Right lobe of liver (tissue), 6 donors: ENCODE measurements at places on chromosomes 4 and X. TPM values are rescaled to one million over a fixed set of nuclear protein-coding genes. Genes with fewer than 3 reads are reported as not detected.
A peak's percentile ranks its signal among the peaks of the same experiment; 100 is the strongest.

DNA sequence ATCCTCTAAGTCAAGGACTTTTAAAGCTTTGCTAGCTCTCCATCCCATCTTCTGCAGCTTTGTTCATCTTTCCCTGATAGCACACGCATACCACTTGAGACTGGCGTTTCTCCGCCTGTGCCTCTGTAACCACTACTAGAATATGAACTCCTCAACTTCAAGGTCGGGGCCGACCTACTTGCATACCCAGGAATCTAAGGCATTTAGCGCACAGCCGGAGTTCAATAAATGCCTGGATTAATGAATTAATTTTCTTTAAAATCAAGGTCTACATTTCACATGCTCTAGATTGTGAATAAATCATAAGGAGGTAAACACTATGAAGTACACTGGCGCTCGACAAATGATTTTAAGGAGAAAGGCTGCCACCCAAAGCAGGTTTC lies 89.3 kb downstream of the HNRNPD start:
- no peak for DNase-seq

- no peak for DNase-seq
These were observed 69.0 kb upstream of the SPANXN1 start for GRCh38 chrX:145178268-145178667.

DNA sequence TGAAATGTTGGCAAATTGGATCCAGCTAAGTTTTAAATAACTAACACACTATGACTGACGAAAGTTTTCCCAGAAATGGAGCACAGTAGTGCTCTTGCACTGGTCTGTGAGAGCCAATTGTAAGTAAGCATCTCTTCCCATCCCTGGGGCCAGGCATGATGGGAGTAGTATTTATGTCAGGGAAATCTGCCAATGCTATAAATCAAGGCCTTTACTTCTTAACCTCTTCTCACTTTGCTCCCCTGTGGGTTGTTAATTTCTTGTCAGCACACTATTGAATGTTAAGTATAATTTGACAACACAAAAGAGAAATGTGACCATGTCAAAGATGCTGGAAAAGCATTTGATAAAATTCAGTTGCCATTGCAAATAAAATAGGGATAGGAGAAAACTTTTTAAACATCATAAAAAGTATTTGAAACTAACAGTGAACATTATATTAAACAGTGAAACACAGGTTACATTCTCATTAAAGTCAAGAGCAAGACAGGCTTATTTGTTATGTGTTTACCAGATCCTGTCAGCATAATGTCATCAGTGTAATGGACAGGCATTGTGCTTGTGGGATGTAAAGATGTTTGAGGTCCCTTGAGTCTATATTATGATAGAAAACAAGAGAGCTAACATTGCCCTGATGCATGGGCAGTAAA lies 5.0 kb downstream of the F8A1 start:
- DNase-seq: no peak

DNA sequence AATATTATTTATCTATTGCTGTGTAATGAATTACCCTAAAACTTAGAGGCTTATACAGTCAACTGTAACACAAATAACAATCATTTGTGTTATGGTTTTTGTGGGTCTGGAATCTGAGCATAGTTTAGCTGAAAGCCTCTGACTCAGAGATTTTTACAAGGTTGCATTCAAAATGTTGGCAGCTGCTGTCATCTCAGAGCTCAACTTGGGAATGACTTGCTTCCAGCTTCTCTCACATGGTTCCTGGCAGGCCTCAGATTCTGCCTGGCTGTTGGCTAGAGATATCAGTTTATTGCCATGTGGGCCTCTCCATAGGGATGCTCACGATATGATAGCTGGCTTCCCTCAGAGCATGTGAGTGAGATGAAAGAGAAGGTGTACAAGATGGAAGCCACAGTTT lies 70.2 kb upstream of the BRWD3 start:
- no peak for DNase-seq

- DNase-seq: no peak
These were observed 76.2 kb downstream of the LNX1 start for GRCh38 chr4:53515076-53515475.

- DNase-seq: no peak
These were observed 220.7 kb downstream of the CAMK2D start for GRCh38 chr4:113540859-113541258.

DNA sequence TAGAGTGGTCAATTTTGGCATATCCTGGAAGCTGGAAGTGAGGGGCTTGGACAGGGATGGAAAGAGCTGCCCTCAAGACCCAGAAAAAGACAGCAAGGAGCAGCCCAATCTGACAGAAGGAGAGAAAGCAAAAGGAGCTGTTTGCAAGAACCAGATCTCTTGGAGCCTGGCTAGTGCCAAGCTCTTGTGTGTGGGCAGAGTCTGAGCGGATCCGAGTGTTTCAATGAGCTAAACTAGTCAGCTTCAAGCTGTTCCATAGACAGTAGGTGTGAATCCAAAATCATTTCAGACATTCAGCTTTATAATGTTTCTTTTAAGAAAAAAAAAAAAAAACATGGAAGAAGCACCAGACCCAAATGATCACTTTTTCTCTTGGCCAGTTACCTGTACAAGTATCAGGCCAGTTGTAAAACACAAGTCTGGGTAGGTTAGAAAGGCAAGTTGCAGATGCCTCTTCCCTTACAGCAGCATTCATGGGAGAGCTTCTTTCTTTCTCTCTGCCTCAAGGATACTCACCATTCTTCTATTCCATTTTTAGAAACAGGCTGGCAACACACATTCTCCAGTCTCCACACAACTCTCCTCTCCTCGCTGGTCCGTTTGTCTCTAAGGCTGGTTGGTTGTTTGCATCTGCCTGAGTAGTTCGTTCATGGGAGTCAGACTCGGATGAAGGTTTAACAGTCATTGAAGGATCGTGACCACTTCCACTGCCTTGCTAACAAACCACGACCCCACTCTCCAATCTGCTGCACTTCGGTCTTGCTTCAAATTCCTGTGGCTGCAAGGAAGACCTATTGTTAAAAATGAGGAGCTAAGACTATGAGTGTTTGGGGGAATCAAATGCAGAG lies 105.2 kb upstream of the GATB start:
- DNase-seq: no peak

- no peak for DNase-seq
These were observed 29.5 kb upstream of the IL3RA start for GRCh38 chrX:1306909-1307625.

GRCh38 chr4:4607336-4608213 lies 65.7 kb upstream of the STX18 start:
- no peak for DNase-seq

DNA sequence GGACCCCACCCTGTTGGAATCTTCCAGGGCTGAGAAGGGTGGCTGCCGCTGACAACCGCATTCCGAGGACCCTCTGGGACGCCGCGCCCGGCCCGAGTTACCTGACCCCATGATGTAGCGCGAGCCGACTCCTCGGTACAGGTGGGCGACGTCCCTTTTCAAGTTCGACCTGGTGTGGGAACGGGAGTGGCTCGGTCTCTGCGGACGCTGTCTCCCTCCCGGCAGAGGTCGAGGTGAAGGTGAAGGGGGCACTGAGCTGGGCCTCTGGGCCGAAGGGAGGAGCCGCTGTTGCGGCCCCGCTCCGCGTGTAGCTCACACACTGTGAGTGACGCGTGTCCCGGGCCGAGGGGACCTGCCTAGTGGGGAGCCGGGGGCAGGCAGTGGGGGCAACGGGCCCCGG lies 4.5 kb downstream of the GTPBP6 start:
- DNase-seq: peak; percentile 55

GRCh38 chr4:38949411-38950051 lies 81.9 kb downstream of the FAM114A1 start:
- DNase-seq: no peak

DNA sequence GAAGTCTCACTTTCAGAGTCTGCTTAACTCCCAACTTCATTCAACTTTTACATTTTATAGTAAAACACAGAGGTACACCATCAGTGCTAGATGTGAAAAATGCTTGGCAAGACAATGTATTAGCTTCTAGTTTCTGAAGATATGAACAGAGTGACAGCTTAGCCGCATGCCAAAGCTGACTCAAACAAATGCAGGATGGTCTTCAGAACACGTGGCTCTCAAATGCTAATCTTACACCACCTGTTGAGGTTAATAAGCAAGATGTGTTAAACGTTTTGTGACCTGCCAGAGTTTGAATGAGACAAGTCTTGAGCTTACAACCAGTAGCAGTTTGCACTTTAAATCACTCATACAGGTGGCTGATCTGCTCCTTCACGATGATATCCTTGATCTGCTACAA lies 18.9 kb upstream of the GPM6B start:
- DNase-seq: no peak

DNA sequence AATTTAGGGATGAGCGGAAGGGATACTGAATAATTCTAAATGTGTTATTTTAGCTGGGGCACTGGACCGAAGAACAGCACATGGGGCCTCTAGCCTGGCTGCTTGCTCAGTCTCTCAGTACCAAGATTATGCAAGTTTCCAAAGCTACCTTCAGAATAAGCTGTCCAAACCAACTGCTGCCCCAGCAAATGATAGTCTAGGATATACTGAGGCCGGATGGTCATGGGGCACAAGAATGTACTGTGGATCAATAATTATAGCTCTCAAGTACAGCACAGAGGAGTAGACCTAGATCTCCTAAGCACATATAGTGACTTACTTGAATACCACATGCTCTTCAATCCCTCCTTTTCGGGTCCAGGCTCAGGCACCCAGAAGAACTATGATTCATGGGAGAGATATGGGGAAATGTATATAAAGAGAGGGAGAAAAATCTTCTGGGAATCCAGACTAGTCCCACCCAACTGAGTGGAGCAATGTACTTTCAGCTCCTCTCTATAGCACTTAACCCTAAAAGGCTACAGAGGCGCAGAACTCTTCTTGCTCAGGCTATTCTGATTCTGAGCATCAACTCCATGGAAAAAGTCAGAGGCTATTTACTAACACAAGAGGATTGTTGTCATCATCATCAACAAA lies 160.3 kb upstream of the GPC4 start:
- DNase-seq: no peak

- DNase-seq: no peak
These were observed 58.7 kb downstream of the CCKAR start for GRCh38 chr4:26431461-26432180.

DNA sequence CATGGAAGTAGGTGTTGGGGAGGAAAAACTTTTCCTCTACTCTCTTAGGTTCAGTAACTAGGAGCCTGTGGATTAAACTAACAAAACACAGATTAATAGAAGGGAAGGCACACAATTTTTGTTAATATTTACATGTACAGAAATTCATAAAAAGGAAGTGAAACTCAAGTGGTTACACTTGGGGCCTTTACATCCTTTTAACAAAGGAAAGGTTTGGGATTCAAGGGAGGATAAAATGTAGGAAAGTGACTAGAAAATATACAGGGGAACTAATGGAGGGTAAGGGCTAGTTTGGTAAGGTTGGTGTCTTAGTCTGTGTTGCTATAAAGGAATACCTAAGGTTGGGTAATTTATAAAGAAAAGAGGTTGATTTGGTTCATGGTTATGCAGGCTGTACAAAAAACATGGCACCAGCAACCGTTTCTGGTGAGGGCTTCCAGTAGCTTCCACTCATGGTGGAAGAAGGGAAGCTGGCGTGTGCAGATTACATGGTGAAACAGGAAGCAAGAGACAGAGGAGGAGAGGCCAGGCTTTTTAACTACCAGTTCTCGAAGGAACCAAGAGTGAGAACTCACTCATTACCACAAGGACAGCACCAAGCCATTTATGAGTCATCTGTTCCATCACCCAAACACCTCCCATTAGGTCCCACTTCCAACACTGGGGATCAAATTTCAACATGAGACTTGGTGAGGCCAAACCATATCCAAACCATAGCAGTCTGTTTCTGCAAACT lies 124.4 kb downstream of the CHRDL1 start:
- no peak for DNase-seq

DNA sequence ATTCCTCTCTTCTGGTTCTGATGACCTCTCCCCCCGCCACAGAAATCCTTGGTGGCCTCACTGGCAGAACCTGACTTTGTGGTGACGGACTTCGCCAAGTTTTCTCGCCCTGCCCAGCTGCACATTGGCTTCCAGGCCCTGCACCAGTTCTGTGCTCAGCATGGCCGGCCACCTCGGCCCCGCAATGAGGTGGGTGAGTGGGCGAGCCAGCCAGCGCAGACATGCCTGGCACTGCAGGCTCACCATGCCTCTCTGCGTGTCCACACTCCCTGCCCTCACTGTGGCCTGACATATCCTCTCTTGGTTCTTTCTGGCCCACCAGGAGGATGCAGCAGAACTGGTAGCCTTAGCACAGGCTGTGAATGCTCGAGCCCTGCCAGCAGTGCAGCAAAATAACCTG lies 8.7 kb downstream of the UBA1 start:
- DNase-seq: no peak

- DNase-seq: no peak
These were observed 14.2 kb downstream of the DHX15 start for GRCh38 chr4:24570172-24570571.

GRCh38 chrX:129939986-129940385 lies 34.0 kb downstream of the UTP14A start:
- DNase-seq: no peak

DNA sequence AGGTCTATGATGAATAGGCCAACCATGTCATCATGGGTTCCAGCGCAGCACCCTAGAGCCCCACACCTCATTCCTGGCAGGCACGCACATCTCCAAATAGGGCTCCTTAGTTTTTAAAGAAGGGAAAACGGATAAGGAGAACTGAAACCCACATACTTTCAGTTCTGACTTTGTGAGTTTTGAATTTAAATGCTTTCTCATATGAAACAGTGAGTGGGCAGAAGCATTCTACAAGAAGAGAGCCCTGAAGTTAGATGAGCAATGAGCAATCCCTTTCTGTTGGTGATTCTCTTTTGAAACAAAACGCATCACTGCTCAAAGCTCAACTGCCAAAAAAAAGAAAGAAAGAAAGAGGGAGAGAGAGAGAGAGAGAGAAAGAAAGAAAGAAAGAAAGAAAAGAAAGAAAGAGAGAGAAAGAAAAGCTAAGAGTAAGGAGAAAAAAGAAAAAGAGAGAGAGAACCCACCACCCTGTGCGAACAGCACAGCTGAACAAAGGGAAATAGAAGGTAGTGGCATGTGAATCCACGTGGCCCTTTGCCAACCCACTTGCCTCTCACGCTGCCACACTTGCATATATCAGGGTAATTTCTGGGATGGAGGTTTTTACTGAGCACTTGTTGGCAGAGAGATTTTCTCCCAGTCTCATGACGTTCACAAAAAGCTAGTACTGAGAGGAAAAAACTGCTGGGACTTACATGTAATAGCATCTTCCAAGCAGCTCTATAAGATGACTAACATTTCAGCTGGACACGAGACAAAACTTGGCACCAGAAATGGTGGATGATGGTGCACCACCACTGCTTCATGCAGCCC lies 31.0 kb downstream of the TMSB4X start:
- DNase-seq: no peak

DNA sequence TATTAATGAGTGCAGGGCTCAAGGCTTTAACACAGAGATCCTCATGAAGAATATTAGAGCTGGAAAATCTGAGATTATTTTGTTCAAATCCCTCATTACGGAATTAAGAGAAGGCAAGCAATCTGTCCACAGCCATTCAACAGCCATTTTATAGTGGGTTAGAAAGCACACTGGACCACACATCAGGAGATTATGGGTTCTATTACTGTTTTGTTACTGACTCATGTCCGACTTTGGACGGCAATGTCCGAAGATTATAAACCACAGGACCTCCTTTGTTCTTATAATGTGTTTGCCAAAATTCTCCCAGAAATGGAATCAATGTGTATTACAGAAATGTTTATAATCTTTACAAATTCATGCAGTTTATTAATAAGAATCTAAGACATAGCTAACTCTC lies 8.1 kb downstream of the LAMTOR3 start:
- DNase-seq: no peak

- no peak for DNase-seq
These were observed 1578.3 kb upstream of the TENM3 start for GRCh38 chr4:180664766-180665368.

Gene HSFX2
- not detected for total RNA-seq

Gene F8A3
- 6.4 TPM for total RNA-seq

Gene MAGEE2
- not detected for total RNA-seq

Gene TRAM1L1
- total RNA-seq: not detected

Gene HNRNPH2
- total RNA-seq: 31.3 TPM

Gene RADX
- total RNA-seq: 0.55 TPM

Gene INTU
- total RNA-seq: 1.1 TPM
